Brain (organoid and tissue), 16 donors: ENCODE measurements at places on chromosomes 11 and 22.

DNA sequence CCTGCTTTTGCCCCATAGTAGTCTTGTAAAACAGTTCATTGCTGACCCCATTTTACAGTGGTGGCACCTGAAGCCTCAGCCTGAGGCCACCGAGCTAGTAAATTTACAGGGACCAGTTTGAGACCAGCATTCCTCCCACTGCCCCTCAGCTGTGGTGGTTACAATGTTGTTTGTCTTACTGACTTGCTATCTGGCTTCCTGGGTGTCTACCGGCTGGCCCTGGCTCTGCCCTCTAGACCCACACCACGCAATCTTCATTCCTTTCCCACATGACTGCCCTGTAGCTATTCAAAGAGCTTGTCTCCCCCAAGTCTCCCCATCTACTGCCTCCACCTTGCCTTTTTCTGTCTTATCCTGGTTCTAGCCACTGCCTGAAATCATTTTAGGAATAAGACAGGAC is 20.8 kb downstream of the PIK3IP1 start:
- DNase-seq: no peak

DNA sequence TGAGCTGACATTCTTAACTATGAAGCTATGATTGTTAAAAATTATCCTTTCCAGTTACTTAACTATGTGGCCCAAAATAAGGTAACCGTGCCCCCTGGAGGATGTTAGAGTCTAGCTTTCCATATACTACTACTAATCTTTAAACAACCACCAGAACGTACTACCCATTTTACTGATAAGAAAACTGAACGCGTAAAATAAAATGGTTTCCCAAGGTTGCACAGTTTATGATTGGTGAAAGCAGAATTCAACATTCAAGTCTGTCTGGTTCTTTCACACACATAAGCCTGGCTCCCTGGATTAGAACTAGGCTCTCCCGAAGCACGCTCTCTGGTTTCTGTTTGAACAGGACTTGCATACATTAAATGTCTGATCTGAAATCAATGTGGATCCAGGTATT is 437.8 kb upstream of the CCDC90B start:
- peak; percentile 77 for DNase-seq

- DNase-seq: no peak
Measured at GRCh38 chr22:48015701-48016100, 1253.3 kb downstream of the TBC1D22A start.

- DNase-seq: no peak
Measured at GRCh38 chr22:44526779-44527126, 28.7 kb upstream of the RTL6 start.

DNA sequence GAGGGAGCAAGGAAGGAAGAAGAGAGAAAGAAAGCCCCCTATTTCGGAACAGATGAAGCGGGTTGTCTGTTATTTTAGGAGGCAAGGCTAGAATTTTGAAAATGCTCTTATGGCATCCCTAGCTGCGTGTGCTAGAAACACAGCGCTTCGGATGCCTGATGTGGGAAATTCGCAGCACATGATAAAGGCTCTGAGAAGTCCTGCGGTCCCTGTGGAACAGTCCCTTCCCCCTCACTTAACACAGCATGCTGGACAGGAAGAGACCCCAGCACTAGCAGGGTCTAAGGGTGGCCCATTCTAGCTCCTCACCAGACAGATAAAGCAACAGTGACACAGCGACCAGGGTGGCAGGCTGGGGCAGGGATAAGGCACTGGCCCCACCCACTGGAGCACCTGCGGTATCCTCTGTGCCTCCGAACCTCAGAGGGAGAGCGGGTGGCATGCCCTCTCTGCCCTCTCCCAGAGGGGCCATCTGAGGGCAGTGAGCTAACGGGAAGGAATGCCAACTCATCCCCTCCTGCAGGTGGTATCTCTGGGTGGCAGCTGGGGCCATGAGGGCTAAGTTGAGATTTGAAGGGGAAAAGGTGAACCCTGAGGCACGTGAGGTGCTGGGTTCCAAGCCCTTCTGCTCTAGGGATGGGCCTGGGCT is 75.7 kb downstream of the SCUBE1 start:
- no peak for DNase-seq
